ENCODE measurements at places on chromosomes 4 and X.

DNA sequence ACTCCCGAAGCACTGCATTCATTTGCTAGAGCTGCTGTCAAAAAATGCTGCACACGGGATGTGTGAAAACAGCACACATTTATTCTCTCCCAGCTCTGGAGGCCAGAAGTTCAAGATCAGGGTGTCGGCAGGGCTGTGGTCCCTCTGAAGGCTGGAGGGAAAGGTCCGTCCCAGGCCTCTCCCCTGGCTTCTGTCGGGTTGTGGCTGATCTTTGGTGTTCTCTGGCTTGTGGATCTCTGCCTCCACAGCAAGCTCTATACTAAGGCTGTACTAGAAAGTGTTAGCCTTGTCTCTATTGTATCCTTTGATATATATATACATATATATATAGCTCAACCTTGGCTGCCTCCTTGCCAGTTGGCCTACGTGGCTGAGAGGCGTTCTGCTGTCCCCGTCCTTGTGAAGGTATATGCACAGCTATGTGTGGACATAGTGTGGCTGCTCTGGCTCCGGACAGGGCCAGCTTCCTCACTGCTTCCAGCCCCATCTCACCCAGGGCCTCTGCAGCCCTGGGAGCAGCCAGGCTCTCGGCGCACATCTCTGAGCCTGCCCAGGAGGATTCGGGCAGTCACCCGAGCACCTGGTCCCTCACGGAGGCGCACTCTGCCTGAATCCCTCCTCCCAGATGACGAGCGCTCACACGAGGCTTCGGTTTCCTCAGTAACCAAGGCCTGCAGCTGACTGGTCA is 15.0 kb upstream of the DUSP9 start:
- DNase-seq: no peak

GRCh38 chr4:95265814-95266740 is 282.7 kb downstream of the UNC5C start:
- DNase-seq: no peak

DNA sequence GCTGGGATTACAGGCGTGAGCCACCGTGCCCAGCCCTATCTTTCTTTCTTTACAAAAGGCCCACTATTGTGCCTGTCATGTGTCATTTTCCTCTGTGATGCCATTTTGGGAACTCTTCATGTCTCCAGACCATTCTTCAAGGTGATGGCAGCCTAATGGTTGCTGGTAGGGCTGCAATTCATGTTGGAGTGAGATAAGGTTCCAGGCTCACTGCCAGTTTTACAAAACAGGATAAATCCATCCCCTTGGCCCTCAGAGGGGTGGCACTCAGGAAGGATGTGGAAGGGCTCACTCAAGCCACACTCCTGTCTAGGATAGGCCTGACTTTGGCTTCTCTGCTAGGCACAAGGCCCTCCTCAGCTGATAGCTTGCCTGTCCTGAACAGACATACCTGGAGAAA is 3.8 kb downstream of the TCEAL9 start:
- DNase-seq: no peak

DNA sequence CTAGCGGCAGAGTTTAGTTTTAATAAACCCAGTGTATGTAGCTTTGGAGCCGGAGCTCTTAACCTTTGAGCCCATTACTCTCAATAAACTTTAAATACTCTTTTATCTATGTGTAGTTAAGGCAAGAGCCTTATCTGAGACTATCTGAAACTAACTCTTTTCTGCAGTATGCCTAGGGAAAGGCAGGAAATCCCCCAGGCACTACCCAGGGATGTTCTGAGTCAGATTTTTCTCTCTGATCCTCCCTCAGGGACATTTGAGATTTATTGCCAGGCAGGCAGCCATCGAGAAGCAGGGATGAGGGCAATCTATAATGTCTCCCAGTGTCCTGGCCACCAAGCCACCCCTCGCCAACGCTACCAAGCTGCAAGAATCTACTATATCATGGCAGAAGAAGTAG is 39.1 kb downstream of the HEPH start:
- DNase-seq: no peak

DNA sequence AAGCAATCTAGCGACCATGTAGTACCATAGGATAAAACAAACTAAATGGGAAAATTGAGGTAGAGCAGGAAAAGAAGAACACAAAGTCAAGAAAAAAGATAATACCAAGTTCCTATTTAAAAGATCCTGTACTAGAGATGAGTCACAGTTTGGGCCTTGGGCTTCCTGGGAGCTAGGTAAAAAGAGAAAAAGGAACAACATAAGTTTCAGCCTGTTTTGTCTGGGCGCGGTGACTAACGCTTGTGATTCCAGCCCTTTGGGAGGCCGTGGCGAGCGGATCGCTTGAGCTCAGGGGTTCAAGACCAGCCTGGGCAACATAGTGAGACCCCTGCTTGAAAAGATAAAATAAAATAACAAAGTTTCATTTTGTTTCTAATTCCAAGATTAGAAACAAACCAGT is 14.0 kb upstream of the TMEM156 start:
- DNase-seq: no peak

GRCh38 chr4:18075823-18076433 is 54.4 kb upstream of the LCORL start:
- no peak for DNase-seq

DNA sequence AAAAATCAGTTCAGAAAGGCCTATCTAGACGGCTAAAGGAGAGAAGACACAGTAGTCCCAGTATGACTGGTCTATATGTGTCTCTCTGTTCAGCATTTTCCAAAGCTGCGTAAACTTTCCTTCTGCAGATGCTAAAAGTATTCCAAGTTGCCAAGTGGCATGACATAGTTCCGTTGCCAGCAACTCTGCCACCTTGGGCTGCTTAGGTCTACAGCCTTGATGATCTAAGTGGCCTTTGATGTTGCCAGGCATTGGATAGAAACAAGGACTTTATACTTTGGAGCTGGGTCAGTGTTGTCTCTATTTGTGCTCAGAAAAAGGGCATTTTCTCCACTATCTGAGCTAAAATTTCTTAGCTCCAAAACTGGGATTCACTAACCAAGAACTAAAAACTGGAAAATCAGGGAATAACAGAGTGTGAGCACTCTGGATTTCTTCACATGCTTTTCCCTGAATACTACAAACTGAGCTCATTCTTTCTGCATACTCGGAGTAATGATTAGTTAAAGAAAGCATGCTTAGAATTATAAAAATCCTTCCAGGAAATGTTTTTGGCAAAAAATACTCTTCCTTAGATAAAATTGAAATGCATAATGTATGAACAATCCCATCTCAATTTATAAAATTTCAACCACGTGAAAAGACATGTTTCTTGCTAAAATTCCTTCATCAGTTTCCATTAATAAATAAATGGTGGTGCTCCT is 191.4 kb downstream of the ADAMTS3 start:
- DNase-seq: no peak

DNA sequence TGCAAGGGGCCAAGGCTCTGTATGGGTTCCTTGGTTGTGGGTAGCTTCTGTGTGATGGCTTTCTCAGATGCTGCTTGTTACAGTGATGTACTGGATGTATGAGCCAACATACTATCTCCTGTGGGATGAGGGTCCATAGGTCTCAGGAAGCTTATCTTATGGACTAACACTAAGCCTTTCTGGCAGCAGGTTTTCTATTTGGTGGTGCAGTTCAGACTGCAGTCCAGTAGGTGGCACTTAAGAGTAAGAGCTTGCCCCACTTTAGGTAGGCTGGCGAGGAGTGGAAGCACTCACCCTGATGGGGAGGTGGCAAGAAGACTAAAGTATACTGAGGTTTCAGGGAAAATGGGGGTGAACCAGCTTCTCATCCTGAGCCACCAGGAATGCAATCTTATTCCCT is 306.7 kb upstream of the MAOA start:
- no peak for DNase-seq

- no peak for DNase-seq
These were observed 163.0 kb downstream of the BTC start for GRCh38 chr4:74631338-74631737.

- no peak for DNase-seq
These were observed 24.0 kb downstream of the RASGEF1B start for GRCh38 chr4:81447566-81448229.

GRCh38 chrX:17638731-17639130 is 98.6 kb upstream of the SCML1 start:
- no peak for DNase-seq

GRCh38 chr4:140297221-140297570 is 76.2 kb upstream of the SCOC start:
- no peak for DNase-seq

- no peak for DNase-seq
These were observed 35.1 kb upstream of the GEMIN8 start for GRCh38 chrX:14064626-14065432.

- DNase-seq: no peak
These were observed 168.5 kb downstream of the SOWAHB start for GRCh38 chr4:76729460-76729859.

- DNase-seq: no peak
These were observed 60.4 kb downstream of the SORCS2 start for GRCh38 chr4:7252510-7253340.

- no peak for DNase-seq
These were observed 35.4 kb upstream of the SPON2 start for GRCh38 chr4:1207603-1208265.

DNA sequence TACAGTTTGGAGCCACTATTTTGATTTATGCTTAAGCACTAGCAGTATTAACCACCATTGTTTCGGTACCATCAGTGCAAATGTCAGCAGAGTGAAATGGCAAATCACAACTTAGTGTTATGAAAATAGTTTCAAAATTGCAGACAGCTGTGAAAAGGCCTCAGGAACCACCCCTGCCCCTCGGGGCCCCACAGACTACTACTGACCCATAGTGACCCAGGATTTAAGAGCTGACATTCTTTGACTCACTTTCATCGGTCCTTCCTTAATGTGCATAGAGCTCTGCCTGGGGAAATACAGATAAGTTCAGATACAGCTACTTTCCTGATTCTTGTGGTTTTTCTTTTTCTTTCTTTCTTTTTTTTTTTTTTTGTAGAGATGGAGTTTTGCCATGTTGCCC is 3.3 kb upstream of the BBS7 start:
- DNase-seq: no peak

DNA sequence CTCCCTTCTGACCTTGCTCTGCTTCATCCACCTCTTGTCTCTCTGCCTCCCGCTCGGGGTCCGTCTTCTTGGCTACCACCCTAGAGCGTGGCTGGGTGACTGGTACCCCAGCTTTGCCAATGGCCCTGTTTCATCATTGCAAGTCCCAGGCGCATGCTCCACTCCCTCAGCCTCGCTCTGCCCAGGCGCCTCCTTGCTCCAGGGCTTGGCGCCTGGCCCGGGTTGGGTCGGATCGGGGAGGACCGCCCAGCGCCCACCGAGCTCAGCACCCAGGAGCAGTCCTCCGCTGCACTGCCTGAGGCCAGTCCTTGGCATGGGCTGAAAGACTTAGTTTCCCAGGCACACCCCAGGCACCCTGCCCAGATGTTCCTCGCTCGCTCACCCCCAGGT is 577 bp downstream of the BGN start:
- DNase-seq: no peak

Measured in stimulated activated CD8-positive, alpha-beta memory T cell treated with anti-CD3 and anti-CD28 coated beads, Interleukin-7, amount 100 ng/mL, for 1 hour (primary cell).